ENCODE measurements at places on chromosomes 5 and 9.

DNA sequence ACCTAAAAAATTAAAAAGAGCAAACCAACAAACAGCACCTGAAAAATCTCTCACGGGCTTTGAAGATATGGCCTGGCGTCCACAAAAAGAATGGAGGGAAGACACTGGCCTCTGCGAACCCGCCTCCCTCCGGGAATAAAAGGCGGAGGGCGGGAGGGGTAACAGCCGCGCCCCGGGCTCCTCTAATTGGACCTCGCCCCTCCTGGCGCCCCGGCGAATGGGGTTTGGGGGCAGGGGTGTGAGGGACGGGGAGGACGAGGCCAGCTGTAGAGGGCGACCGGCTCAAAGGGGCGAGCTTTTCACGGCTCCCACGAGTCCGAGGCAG, 753 bp downstream of the FANCC start:
- DNase-seq: peak; percentile 95

GRCh38 chr5:10552183-10553143, 11.4 kb upstream of the ANKRD33B start:
- DNase-seq: no peak

DNA sequence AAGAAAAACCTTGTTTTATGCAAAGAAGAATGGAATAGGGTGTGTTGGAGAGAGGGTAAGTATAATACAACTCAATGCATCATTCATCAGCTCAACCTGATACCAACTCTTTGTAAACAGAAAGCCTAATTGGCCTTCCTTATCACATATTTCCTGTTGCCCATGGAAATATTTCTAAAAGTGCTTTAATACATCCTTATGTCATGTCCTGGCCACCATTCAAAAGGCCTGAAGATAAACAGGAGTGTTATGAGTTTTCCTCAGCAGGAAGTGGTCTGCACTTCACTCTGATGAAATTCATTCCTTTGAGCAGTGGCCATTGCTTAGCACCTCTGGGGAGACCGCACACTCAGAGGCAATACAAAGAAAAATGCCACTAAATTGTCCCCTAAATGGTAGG, 511.2 kb downstream of the SEMA5A start:
- no peak for DNase-seq

DNA sequence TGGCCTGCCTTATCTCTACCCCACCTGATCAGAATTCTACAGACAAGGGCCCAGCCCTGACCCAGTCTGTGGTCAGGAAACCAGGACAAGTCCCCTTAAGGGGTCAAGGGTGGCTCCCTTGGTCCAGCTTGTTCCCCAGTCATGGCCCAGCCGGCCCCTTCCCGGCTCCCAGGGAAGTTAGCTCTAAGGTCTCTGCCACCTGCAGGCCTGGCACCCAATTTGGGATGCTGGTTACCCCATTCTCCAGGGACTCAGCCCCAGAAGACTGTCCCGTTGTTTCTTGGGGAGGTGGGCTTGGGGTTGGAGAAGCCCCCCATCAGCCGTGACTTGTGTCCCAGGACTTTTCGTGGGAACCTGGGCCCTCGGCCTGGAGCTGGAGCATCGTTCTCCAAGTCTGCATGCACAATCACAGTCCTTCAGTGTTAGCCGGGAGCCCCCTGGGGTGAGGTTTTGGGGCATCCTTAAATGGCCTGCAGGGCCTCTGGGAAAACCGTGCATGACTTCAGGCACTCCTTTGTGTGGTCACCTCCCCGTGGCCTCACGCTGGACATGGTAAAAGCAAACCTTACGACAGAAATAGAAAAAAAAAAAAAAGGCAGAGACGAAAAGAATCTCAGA, 150.8 kb upstream of the PHYKPL start:
- DNase-seq: no peak

DNA sequence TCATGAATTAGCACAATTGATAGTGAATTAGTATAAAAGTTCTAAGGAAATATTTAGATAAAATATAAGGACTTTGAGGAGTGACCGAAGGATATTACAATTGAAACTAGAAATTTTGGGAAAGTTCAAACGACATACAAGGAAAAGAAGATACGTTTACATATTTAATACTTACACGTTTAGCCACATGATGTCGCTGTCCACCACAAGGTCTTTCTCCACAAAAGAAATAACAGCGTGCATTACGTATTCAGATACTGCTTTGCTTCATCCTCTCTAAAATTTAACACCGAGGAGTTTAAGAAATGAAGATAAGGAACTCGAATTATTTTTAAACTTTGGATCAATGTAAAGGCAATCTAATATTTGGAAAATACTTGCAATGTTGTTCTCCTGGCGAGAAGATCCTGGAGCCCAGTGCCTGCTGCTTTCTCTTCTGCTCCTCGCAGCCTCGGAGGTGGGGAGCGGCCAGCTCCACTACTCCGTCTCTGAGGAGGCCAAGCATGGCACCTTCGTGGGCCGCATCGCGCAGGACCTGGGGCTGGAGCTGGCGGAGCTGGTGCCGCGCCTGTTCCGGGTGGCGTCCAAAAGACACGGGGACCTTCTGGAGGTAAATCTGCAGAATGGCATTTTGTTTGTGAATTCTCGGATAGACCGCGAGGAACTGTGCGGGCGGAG, at the start of gene PCDHA3:
Gene PCDHA3, plus strand, starts transcription at position 242 of the 678 bp plus-strand sequence.
- peak; percentile 74 for DNase-seq

DNA sequence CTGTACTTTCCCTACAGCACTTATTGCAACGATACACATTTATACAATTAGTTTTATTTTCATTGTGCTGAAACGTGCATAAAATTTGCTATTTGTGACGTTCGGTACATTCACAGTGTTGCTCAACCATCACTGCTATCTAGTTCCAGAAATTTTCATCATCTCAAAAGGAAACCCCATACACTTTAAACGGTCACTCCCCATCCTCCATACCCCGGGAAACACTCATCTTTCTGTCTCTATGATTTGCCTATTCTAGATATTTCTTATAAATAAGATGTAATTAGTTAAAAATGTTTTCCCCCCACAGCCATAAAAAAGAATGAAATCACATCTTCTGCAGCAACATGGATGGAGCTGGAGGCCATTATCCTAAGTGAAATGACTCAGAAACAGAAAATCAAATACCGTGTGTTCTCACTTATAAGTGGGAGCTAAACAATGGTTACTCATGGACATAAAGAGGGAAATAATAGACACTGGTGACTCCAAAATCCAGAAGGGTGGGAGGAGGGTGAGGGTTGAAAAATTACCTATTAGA, 40.2 kb upstream of the TEX48 start:
- DNase-seq: no peak
